ENCODE measurements at places on chromosomes 13 and 19. TPM values are rescaled to one million over a fixed set of nuclear protein-coding genes. Genes with fewer than 3 reads are reported as not detected.

DNA sequence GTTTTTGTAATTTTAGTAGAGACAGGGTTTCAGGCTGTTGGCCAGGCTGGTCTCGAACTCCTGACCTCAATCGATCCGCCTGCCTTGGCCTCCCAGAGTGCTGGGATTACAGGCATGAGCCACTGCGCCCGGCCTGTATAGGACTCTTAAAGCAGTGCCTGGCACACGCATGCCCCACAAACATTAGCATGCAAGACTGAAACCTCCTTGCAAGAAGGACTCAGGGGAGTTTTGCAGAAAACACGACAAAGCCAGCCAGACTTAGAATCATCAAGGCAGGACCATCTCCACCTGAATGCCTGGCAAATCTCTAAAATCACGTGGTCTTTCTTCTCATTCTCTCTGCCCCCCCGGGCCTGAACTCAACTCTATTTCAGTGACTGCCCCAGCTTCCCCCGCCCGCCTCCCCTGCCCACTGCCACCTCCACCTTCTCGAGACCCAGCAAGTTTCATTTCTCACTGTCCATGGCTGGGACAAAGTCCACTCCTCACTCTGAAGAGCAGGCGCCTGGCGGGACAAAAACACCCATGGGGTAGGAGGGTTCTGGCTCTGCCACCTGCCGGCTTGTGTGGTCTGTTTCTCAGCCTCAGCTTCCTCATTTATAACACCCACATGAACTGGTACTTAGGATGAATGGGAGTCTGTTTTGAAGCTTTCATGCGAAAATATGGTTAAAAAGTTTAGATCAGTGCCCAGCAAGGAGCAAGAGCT, 2.4 kb downstream of the TICAM1 start:
- DNase-seq = no peak

GRCh38 chr13:31850041-31850555, 110.8 kb downstream of the RXFP2 start:
- no peak for DNase-seq

- DNase-seq = no peak
These were observed 81.0 kb upstream of the STARD13 start for GRCh38 chr13:33366469-33367062.

Gene PDX1
- not detected for total RNA-seq

DNA sequence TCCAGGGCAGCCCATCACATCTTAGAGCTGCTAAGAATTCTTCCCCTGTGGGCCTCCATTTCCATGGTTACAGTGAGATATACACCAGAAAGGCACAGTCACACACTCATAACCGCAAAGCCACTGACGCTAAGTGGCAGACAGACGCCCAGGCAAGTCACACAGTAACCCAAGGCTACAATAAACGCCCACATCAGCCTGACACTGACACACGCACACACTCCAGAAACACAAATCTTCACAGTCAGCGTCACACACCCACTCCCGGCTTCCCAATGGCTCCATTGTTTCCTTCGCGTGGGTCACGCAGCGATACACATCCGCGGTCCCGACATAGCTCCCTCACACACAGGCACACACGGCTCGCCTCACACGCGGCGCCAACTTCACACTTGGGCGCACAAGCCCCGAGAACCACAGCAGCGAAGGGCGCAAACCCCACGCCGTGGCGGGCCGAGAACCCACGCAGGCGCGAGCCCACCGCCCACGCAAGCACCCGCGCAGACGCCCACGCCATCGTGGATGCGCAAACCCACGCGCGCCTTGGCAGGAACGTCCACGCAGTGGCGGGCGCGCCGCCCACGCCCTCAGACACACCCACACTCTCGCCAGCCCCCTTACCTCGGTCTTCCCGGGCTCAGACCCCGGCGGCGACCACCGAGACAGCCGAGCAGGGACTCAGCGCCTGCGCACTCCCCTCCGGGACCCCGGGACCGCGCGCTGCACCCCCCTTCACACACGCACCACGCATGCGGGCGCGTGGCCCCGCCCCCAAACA, at the start of gene ZNF667:
Gene ZNF667 (minus strand): TSS at position 695 of the 778 bp plus-strand sequence. CDS start 14,975 bp downstream, outside the sequence.
- DNase-seq = no peak

- DNase-seq = no peak
These were observed 371.9 kb downstream of the KCNRG start for GRCh38 chr13:50387051-50387581.

Gene ACP7
- not detected for total RNA-seq

Gene PTGIR
- total RNA-seq = 214 TPM

Gene NPHS1
- not detected for total RNA-seq

Gene CGB8
- total RNA-seq = not detected

- no peak for DNase-seq
These were observed 963.1 kb downstream of the EFNB2 start for GRCh38 chr13:105572401-105572800.

DNA sequence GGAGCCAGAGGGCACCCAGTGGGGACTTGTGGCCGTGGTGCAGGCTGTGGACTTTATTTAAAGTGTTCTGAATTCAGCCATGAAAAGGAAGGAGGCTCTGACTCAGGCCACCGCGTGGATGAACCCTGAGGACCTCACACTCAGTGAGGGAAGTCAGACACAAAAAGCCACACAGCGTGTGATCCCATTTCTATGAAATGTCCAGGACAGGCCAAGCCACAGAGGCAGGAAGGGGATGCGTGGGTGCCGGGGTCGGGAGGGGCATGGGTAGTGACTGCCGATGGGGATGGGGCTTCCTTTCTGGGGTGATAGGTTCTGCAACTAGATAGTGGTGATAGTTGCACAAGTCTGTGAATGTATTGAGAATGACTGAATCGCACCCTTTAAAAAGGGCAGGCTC, 8.7 kb upstream of the ZBTB7A start:
- DNase-seq = no peak

All from activated T-helper 2 cell treated with anti-CD3 and anti-CD28 coated beads, Interferon-gamma antibody, Interleukin-2, Interleukin-4, amounts not matched to agents 10 μg/mL and 5 μg/mL and 100 μg/mL, durations not matched to agents 14 hours and 24 hours and 36 hours (primary cell).